ENCODE measurements at places on chromosomes 13 and 19.

GRCh38 chr13:44815623-44816022 lies 173.6 kb downstream of the NUFIP1 start:
- DNase-seq = peak; percentile 50

- DNase-seq = no peak
Observed at GRCh38 chr13:81139987-81140386, 799.1 kb upstream of the SPRY2 start.

DNA sequence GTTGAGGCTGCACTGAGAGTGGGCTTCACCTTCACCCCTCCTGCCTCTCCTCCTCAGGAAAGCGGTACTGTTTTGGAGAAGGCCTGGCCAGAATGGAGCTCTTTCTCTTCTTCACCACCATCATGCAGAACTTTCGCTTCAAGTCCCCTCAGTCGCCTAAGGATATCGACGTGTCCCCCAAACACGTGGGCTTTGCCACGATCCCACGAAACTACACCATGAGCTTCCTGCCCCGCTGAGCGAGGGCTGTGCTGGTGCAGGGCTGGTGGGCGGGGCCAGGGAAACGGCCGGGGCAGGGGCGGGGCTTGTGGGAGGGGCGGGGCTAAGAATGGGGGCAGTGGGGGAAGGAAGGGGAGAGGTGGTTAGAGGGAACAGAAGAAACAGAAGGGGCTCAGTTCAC lies 7.5 kb downstream of the CYP2A13 start:
- DNase-seq = no peak

GRCh38 chr13:42623916-42624315 lies 50.0 kb downstream of the TNFSF11 start:
- DNase-seq = no peak

DNA sequence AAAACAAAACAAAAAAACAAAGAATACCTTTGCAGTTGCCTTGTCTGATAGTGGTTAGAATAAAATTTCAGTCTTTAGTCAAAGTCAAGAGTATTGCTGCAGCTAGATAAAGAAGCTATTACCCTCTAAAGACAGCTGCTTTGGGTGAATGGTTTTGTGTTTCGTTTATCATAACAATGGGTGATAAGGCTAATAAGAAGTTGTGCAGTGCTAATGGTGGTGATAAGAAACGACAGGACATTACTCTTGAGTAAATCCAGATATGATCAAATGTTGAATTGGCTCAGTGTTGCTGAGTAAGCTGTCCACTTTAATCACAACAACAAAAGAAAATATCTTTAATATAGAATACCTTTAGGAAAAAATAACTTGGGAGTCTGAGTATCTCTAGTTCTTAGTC lies 1825.3 kb downstream of the SLITRK5 start:
- DNase-seq = no peak

- peak; percentile 69 for DNase-seq
Observed at GRCh38 chr19:17579661-17580244, 24.3 kb downstream of the COLGALT1 start.

DNA sequence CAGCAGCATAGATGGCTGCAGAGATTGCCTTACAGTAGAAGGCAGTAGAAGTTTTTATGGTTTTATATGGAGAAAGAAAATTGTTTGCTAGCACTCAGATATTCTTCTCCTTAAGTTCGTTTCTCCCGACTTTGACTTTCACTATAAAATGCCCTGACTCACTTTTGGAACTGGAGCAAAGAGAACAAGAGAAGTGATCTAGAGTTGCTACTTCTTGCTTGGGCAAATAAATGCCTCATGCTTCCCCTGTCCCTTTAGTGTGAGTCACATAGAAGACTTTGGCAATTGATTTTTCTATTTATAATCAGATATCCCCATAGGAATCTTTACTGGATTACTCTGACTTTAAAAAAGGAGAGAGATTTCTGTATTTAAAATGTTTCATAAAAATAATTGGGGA lies 46.9 kb downstream of the ITGBL1 start:
- no peak for DNase-seq

GRCh38 chr13:25777509-25777908 lies 274.3 kb downstream of the SHISA2 start:
- DNase-seq = no peak

- no peak for DNase-seq
Observed at GRCh38 chr19:14487370-14488125, 8.4 kb downstream of the GIPC1 start.

- no peak for DNase-seq
Observed at GRCh38 chr13:98221234-98221633, 44.2 kb upstream of the RNF113B start.

- no peak for DNase-seq
Observed at GRCh38 chr13:35716186-35716585, 239.7 kb upstream of the MAB21L1 start.

GRCh38 chr13:113178896-113179167 lies 20.4 kb downstream of the PROZ start:
- DNase-seq = no peak

- no peak for DNase-seq
Observed at GRCh38 chr13:29936051-29936813, 85.8 kb upstream of the UBL3 start.

DNA sequence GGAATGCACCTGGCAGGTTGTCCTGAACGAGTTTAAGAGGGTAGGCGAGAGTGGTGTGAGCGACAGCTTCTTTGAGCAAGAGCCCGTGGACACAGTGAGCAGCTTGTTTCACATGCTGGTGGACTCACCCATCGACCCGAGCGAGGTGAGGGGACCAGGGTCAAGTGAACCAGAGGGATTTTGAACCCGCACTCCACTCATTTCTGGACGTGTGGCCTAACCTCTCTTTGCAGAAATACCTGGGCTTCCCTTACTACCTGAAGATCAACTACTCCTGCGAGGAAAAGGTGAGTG lies 1.7 kb downstream of the CATSPERG start:
- no peak for DNase-seq

- no peak for DNase-seq
Observed at GRCh38 chr13:93289842-93290241, 63.2 kb downstream of the GPC6 start.

DNA sequence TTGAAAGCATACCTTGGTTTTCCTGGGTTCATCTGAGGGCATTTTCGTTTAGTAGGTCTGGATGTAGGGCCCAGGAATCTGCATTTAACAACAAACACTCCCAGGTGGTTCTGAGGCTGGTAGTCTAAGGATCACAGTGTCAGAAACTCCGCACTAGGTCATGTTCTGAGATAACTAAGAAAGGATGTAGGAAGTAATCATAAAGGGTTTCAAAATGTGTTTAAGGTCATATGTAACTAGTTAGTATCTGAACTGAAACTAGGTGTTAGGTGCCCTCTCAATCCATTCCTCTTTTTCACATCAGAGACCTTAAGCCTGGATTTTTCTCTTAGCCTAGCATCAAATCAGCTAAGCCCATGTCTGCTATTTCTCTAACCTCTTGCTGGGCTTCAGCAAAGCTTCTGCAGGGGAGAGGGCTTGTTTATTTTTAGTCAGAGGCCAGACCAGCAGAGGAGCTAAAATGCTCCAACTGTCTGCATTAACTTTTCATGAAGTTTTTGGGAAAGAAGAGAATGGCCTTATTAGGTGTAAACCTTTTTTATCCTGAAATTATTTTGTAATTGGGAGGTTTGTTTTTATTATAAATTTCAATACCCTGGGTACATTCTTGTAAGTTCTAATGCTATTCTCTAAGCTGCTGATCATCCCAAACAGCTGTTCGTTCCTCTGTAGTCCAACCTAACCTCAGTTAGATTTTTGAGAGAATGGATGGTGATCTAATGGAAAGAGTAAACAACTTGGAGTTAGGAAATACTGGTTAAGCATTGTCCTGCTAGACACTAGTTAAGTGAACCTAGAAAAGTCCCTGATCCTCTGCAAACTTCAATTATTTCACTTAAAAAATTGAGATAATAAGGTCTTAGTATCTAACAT lies 262.8 kb upstream of the RFC3 start:
- DNase-seq = no peak

DNA sequence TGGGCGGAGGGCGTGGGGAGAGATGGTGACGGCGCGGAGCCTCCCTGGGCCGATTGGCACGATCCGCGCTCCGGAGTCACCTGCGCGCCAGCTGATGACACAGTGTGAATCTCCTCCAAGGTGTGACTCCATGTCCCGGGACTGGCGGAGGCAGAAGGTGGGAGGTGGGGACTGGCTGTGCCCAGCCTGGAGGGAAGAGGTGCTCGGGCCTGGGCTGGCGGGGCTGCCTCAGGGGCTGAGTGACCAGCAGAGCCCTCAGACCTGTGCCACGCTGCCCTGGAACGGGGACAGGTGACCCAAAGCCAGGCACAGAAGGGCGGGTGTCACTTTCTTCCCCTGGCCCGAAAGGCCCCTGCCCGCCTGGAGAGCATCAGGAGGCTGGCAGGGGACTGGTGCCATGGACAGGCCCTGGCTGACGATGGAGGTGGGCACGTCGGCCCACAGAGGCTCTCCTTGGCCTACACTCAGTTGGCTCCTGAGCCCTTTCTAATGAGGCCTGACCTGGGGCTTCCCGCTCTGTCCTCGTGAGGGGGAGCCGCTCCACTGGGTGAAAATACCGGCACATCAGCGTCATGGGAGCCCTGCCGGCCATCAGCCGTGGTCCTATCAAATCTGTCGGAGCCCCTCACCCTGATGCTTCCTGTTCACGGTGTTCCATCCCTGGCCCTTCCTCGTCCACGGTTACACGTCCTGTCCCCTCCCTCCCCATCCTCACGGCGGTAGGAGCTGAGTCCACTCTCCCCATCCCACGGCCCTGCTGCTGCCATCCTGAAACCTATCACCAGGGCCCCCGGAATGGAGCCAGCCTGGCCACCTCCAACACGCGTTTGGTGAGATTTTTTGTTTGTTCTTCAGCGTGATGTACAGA lies 75.6 kb downstream of the SPACA7 start:
- no peak for DNase-seq

DNA sequence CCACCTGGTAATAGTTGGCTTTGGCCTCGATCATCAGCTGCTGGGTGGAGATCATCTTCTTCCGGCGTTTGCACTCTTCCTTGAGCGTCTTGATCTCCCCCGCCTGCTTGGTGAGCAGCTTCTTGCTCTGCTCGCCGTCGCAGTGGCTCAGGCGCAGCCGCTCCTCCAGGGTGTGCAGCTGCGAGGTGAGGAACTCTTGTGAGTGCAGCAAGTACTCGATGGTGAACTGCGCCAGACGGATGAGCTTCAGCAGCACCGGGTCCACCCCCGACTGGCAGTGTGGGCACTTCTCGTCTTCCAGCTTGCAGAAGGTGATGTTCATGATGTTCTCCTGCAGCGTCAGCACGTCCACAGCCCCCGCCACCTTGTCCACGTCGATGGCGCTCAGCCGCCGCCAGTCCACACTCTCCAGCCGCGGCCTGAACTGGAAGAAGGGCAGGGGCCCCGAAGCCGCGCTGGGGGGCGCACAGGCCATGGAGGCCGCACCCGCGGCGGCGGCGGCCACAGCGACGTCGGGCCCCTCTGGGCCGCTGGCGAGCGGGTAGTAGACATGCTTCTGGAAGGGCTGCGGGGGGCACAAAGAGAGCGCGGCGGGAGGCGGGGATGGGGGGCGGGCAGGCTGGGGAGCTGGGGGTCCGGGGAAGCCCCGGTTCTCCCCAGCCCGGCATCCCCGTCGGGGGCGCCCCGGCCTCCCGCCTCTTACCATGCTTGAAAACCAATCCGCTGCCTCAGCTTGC lies 3.0 kb downstream of the DZIP1 start:
- DNase-seq = no peak

GRCh38 chr13:44232774-44233173 lies 140.8 kb upstream of the SERP2 start:
- no peak for DNase-seq

GRCh38 chr19:11335449-11336146 lies 3.9 kb downstream of the RAB3D start:
- DNase-seq = no peak

GRCh38 chr19:48329167-48329891 lies 4.0 kb downstream of the EMP3 start:
- DNase-seq = peak; percentile 58

DNA sequence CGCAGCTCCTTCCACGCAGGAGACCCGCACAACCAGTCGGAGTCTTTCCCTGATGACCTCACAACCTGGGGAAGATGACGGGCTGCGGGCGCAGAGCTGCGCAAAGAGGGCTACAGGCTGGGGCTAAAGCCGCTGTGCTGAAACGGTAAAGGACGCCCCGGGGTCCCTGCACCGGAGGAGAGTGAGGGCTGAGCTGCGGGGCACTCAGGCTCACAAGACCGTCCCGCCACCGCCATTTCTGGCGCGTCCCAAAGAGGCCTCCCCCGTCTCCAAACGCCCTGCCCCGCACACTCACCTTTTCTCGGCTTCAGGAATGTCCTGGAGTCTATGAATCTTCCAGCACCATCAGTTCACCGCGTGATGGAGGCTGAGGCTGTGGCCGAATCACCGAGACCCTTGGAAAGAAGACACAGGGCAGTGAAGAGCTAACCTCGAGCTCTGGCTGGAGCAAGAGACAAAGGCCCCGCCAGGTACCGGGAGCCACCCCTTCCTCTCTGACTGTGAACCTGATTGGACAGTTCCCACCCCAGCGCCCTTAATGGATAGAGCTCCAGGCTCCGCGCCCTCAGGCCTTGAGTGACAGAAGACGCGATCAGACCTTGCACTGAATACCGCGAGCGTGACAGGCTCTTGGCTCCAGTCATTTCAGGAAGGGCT lies 41.8 kb upstream of the ZNF429 start:
- DNase-seq = peak; percentile 67

GRCh38 chr13:81394640-81395039 lies 1053.7 kb upstream of the SPRY2 start:
- no peak for DNase-seq

DNA sequence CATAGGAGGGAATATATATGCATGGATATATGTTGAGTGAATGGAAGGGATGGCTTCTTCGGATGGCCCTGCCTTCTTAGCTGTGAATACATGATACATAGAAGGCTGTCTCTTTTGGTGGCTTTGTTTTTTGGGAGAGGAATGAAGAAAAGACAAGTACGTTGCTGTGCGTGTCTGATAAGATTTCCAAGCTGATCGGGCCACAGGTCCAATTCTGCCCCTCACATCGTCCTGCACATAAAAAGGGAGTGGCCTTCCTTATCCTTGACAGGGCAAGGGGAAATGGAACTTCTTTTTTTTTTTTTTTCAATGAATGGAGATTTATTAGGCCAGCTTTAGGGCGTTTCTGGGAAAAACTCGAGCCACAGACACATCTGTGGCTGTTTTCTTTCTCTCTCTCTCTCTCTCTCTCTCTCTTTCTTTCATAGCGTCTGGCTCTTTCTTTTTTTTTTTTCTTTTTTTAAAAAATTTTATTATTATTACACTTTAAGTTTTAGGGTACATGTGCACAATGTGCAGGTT lies 103.8 kb upstream of the SPATA13 start:
- no peak for DNase-seq

GRCh38 chr13:55583953-55584593 lies 1556.6 kb upstream of the PRR20A start:
- DNase-seq = no peak

- DNase-seq = no peak
Observed at GRCh38 chr13:44629465-44630183, 53.5 kb upstream of the TSC22D1 start.

- DNase-seq = no peak
Observed at GRCh38 chr19:42120276-42120980, 11.8 kb downstream of the POU2F2 start.

GRCh38 chr13:106445996-106446395 lies 89.5 kb downstream of the EFNB2 start:
- DNase-seq = no peak

- no peak for DNase-seq
Observed at GRCh38 chr19:30044273-30045248, 102.5 kb downstream of the URI1 start.
